ENCODE measurements at places on chromosomes 2 and 18. TPM values are rescaled to one million over a fixed set of nuclear protein-coding genes. Genes with fewer than 3 reads are reported as not detected.

The NOSTRIN gene
- 0.43 TPM for total RNA-seq

The TRPM8 gene
- total RNA-seq: not detected

The C2orf74 gene
- 4.2 TPM for total RNA-seq

DNA sequence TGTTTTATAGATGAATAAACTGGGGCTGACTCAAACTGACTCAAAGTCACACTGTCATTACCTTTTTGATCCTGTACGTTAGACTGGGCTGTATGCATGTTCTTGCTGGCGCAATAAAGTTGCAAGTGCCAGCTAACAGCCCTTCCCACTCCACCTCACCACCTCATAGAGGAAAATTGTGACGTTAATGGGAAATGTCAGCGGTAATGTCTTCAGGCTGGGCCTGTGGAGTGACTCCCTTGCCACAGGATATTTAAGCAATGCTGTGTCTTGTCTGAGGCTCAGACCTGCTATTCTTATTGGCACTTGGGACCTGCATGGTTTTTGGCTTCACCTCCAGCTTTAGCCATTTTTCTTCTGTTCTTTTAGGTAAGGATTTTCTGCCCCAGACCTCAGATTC, 25.2 kb upstream of the CASP10 start:
- no peak for DNase-seq

- no peak for DNase-seq
Measured at GRCh38 chr18:43422518-43422917, 145.2 kb upstream of the SYT4 start.
